Mesothelial cell of epicardium (in vitro differentiated cells): ENCODE measurements at places on chromosomes 2 and 18.

DNA sequence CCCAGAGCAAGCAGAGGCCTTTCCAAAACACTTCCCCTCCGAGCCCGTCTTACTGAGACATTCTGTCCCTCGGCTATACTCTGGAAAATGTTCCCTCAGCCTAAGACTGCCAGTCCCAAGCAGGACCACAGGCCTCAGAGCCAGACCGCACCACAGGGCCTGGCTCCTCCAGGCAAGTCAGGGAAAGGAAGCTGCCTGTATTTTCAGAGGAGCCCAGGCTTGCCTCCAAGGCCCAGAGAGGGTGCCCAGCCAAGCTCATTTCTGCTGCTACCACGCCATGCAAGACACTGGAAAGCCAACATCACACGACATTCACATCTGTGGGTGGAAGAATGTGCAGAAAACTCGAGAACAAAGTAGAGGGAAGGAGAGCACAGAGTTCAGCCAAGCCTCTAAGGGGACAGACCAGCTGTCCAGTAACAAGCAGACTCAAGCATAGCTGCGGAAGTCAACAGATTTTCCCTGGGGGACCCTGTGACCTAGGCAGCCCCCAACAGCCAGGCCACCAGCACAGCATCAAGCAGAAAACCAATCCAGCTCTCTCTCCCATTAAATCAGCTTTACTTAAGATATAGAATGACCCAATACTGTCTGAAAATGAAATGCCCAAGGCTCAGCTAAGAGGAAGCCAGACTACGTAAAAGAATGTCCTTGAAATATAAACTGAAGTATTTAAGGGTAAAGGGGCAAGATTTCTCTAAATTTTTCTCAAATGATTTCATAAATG is 123.9 kb downstream of the ZFP36L2 start:
- DNase-seq, result no peak

GRCh38 chr18:4101009-4101408 is 354.1 kb downstream of the DLGAP1 start:
- no peak for DNase-seq

DNA sequence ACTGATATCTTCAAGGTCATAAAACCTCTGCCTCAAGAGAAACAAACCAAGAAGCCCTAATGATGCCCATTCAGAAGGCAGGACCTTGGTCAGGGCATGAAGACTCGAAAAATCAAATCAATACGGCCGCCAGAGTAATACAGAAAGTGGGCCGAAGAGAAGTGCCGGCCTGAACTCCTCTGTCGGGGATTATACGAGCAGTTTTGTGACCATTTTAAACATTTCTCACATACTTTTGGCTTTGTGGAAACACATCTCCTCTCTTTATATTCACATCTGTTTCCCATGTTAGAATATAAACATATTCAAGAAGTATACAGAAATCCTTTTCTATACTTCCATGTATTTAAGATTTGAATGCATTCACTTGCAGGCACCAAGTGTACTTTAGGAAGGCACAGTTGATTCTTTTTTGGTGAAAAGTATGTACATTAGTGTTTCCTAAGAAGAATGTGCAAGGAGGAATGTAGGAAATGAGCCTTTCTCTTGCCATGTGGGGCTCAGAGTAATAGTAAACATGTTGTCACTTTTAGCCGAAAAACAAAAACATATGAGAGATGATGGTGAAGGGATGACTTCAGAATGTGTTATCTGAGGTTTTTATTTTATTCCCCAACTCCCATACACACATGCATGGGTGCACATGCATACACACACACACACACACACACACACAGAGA is 707.9 kb upstream of the ID2 start:
- no peak for DNase-seq

DNA sequence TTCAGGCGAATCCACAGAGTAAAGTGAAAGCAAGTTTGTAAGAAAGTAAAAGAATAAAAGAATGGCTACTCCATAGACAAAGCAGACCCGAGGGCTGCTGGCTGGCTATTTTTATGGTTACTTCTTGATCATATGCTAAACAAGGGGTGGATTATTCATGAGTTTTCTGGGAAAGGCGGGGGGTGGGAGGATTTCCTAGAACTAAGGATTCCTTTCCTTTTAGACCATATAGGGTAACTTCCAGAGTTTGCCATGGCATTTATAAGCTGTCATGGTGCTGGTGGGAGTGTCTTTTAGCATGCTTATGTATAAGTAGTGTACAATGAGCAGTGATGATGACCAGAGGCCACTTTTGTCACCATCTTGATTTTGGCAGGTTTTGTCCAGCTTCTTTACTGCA is 59.8 kb downstream of the SLC4A3 start:
- no peak for DNase-seq
